Endothelial cell of umbilical vein (primary cell): ENCODE measurements at places on chromosomes 12 and 14. TPM values are rescaled to one million over a fixed set of nuclear protein-coding genes. Genes with fewer than 3 reads are reported as not detected.

The MMP17 gene
- 10.7 and 10.8 TPM in 2 replicates for total RNA-seq

The GDF3 gene
- 4.1 and 5.0 TPM in 2 replicates for total RNA-seq

The NID2 gene
- 33.0 and 56.7 TPM in 2 replicates for total RNA-seq

The ISM2 gene
- total RNA-seq: not detected in 2 replicates

DNA sequence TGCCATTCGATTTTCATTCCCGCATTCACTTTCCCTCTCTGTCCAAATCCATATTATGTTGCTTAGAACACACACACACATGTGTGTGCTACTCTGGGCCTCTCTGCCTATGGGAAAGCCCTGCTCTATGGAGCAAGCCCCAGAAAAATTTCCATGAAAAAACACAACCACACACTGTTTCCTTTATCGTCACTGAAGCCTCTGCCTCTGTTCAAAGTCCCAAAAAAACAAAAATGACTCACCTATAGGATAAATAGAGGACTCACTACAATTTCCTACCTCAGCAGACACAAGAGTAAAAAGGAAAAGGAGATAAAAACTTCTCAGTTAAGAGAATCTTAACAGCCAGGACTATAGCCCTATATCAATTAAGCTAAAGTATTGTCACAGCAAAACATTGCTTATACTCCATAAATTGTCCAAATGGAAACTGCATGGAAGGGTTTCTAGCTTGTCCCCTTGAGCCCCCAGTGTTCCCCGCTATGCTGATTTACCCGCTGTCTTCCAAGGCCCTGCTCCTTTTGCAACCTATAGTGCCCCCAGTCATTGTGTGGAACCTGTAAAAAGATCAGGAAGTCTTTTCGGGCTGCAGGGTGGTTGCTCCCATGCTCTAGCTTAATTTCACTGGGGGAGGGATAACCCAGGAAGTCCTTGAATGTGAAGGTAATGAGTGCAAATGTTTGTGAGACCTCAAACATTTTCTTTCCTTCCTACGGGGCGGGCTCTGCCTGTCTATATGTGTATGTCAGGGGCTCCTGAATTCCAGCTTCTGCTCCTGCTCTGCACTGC, 11.1 kb upstream of the PIP4K2C start:
- DNase-seq: no peak

GRCh38 chr14:23520899-23521533, 30.5 kb downstream of the ZFHX2 start:
- DNase-seq: no peak
